ENCODE measurements at places on chromosomes 13 and 19.

GRCh38 chr13:63088226-63088625, 1672.6 kb upstream of the PCDH20 start:
- no peak overlapping the region for H3K27ac ChIP-seq
- no peaks in the 10 kb centered on the region for H3K27me3 ChIP-seq
- H3K4me1 ChIP-seq = no peaks in the 10 kb centered on the region

DNA sequence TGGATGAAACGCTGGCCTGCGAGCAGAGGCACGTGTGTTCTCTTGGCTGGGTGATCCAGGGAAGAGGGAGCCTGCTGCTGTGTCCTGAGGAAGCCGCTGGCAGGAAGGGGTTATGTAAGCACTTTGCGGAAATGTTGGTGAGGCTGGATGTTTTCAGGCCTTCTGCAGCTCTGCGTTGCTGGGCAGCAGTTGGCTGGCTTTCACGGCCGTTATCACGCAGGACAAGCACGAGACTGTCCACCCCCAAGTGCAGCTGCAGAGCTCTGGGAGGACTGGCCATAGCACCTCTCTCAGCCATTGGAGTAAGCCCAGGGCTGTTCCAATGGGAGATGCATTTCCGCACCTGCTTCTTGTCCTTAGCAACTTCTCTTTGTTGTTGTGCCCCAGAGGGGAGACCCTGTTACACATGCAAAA, 146.9 kb upstream of the SOX21 start:
- no peak for DNase-seq
- no peak overlapping the region for H3K27ac ChIP-seq
- no peak overlapping the region for H3K4me3 ChIP-seq
- no peaks in the 10 kb centered on the region for H3K36me3 ChIP-seq
- H3K27me3 ChIP-seq = no peaks in the 10 kb centered on the region

- no peak for DNase-seq
- H3K27ac ChIP-seq = peak overlapping the region; percentile 10
- peaks cover 35% of the 10 kb centered on the region for H3K4me1 ChIP-seq
- H3K27me3 ChIP-seq = peaks cover 59% of the 10 kb centered on the region
- peaks cover 12% of the 10 kb centered on the region for H3K36me3 ChIP-seq
Observed at GRCh38 chr19:49441960-49442350, 628 bp upstream of the SLC17A7 start.

- no peak overlapping the region for H3K4me3 ChIP-seq
- peaks cover 6% of the 10 kb centered on the region for H3K4me1 ChIP-seq
- H3K36me3 ChIP-seq = peaks cover 16% of the 10 kb centered on the region
- H3K27me3 ChIP-seq = peaks cover 32% of the 10 kb centered on the region
- H3K27ac ChIP-seq = no peak overlapping the region
- DNase-seq = no peak
Observed at GRCh38 chr13:113918981-113919701, 54.7 kb downstream of the C13orf46 start.

GRCh38 chr13:26811581-26811980, 51.0 kb upstream of the GPR12 start:
- H3K27ac ChIP-seq = no peak overlapping the region
- no peaks in the 10 kb centered on the region for H3K36me3 ChIP-seq
- peaks cover 52% of the 10 kb centered on the region for H3K27me3 ChIP-seq
- no peak overlapping the region for H3K4me3 ChIP-seq
- H3K4me1 ChIP-seq = no peaks in the 10 kb centered on the region

DNA sequence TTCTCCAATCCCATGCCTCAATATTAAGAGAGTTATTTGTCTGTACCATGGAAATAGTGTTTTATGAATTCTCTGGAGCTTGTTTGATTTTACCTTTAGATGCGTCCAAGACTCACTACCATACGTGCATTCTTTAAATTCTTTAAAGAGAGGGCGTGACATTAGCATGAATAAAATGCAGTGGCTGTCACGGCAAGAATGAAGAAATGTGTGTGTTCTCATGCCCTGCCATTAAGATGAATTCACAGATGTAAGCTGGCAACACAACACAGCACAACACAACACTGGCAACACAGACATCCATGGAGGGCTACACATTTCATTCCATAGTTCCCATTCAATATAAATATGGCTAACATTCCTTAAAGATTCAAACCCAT, 213.4 kb downstream of the ENOX1 start:
- H3K36me3 ChIP-seq = no peaks in the 10 kb centered on the region
- no peak for DNase-seq
- H3K4me3 ChIP-seq = no peak overlapping the region
- peaks cover 3% of the 10 kb centered on the region for H3K4me1 ChIP-seq
